ENCODE measurements at places on chromosomes 7 and 10.

DNA sequence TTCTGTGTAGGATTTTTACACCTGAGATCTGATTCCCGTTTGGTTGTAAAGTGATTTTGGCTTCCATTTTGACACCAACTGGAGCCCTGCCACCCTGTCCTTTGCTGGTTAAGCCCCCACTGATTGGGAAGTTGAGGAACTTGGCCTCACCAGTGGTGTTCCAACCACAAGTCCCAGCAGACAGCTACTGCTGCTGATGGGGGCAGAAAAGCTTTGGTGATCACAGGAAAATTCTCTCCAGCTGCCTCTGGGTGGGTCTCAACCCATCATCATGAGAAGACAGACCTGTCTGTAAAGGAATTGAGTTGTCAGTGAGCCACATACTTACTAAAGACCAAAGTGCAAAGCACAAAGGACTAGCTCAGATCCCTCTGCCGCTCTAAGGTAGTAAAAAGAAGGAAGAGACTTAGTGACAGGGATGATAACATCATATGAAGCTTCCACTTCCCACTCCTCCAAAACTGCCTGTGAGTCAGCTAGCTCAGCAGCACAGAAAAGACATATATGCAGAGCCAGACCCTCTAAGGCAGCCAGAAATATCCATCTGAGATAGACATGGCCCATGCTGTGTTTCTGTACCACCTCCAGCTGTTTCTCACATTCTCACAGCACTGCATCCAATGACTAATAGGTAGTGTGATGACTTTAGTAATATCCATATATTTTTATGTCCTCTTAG is 22.4 kb upstream of the LRRC17 start:
- no peak for DNase-seq

- DNase-seq: no peak
Observed at GRCh38 chr7:127844707-127845331, 186.4 kb downstream of the LRRC4 start.

DNA sequence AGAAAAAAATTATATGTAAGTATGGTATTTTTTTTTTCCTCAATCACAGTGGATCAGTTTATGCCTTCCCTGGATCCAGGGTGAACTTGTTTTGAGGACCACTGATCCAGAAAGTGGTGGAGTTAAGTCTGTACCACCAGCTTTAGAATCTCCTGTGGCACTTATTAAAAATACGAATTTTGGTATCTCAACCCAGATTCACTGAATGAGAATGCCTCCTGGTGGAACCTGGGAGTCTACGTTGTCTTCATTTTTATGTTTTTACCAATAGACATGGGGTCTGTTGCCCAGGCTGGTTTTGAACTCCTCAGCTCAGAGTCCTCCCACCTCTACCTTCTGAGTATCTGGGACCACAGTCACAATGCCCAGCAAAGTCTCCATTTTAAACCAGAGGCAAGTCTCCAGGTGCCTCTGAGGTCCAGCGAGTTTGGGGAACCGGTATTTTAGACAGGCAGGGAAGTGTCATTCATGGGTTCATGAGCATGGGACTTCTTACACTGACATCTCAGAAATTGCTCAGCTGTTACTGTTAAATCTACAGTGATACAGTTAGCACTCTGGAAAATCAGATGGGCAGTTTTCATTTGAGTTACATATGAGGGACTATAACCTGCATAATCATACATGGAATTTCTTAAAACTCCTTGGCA is 200.9 kb downstream of the AUTS2 start:
- no peak for DNase-seq

GRCh38 chr10:129921801-129922597 is 42.1 kb downstream of the EBF3 start:
- DNase-seq: no peak

GRCh38 chr10:127737563-127738511 is 852 bp downstream of the FOXI2 start:
- DNase-seq: no peak

DNA sequence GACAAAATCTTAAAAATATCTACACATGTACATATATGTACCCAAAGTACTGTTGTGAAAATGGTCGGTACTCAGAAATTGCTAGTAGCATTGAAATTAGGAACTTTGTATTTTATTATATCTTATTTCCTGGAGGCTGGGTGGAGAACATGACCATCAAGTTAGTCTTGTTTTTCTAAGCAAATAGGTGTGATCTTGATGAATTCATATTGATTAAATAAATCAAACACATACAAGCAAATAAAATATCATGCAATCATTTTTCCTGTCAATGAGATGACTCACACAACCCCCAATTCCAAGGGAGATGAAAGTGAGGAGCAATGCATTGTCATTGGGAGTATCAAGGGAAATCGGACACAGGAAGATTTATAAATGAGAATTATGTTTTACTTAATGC is 18.0 kb downstream of the VSTM2A start:
- DNase-seq: no peak

Measured in activated T-cell treated with anti-CD3 and anti-CD28 coated beads for 4 hours (primary cell).